ENCODE measurements at places on chromosomes 5 and 9. TPM values are rescaled to one million over a fixed set of nuclear protein-coding genes. Genes with fewer than 3 reads are reported as not detected.

- no peak for DNase-seq
- H3K4me3 ChIP-seq, result no peak overlapping the region
- H3K27ac ChIP-seq, result no peak overlapping the region
- H3K36me3 ChIP-seq, result no peaks in the 10 kb centered on the region
- no peaks in the 10 kb centered on the region for H3K27me3 ChIP-seq
- no peaks in the 10 kb centered on the region for H3K4me1 ChIP-seq
Measured at GRCh38 chr9:101462558-101462957, 27.0 kb upstream of the ALDOB start.

GRCh38 chr9:92639124-92639523 lies 30.8 kb downstream of the IPPK start:
- no peak overlapping the region for H3K27ac ChIP-seq
- H3K27me3 ChIP-seq, result no peaks in the 10 kb centered on the region
- no peak for DNase-seq
- no peaks in the 10 kb centered on the region for H3K36me3 ChIP-seq
- H3K4me3 ChIP-seq, result no peak overlapping the region

DNA sequence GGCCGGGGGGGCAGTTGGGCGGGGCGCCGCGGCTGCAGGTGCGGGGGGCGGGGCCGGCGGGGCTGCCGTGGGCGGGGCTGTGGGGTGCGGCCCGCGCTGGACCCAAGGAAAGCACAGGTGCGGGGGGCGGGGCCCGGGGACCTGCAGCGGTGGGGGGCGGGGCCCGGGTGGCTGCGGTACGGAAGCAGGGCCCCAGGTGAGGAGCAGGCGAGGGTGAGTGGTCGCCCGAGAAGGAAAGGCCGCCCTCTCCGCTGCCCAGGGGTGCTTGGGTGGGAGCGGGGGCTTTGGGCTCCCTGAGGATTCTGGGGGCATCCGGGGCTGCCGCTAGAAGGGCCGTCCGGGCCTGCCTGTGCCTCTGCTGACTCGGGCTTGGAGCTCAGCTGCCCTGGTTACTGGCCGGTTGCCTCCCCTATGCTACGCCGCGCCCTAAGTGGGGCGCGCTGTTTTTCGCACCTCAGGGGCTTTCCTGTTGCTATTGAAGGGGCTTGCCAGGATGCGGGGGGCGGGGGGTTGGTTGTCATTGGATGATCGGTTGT lies 767 bp downstream of the RALGPS1 start:
- no peak overlapping the region for H3K27ac ChIP-seq
- H3K4me3 ChIP-seq, result peak overlapping the region; percentile 81
- H3K36me3 ChIP-seq, result no peaks in the 10 kb centered on the region
- H3K4me1 ChIP-seq, result no peaks in the 10 kb centered on the region
- DNase-seq, result no peak

DNA sequence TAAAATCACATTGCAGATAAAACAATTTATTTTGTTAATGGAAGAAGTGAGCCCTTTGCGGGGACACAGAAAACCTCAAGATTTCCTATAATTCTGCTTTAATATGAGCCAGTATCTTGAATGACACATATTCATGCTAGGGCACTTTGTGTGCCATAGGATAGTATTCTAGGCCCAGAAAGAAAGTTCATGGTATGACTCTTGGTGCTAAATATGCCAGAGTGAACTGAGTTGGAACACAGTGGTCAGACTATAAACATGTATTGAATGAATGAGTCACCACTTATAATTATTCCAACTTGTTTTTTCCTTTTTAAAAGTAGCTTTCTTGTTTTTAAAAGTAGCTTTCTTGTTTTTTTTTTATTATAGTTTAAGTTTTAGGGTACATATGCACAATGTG lies 46.0 kb downstream of the ADAMTS19 start:
- H3K27ac ChIP-seq, result no peak overlapping the region
- no peak for DNase-seq
- no peaks in the 10 kb centered on the region for H3K36me3 ChIP-seq
- no peak overlapping the region for H3K4me3 ChIP-seq

DNA sequence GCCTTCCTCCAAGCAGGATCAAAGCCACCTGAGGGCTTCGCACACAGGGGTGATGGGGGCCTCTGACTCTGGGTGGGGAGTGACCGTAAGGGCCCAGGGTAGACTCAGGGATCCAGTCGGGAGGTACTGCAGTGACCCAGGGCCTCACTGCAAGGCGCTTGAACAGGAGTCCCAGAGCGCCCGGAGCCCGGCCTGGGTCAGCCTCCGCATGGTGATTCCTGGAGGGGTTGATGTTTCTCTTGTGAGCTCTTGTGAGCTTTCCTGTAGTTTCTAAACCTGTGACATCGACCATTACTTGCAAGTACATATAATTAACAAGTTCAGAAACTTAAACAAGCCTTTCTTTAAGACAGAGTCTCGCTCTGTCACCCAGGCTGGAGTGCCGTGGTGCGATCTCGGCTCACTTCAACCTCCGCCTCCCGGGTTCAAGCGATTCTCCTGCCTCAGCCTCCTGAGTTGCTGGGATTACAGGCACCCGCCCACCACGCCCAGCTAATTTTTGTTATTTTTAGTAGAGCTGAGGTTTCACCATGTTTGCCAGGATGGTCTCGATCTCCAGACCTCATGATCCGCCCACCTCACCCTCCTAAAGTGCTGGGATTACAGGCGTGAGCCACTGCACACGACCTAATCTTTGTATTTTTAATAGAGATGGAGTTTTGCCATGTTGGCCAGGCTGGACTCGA lies 19.8 kb downstream of the PTGES start:
- no peaks in the 10 kb centered on the region for H3K4me1 ChIP-seq
- H3K36me3 ChIP-seq, result no peaks in the 10 kb centered on the region
- H3K27me3 ChIP-seq, result peaks cover 23% of the 10 kb centered on the region

DNA sequence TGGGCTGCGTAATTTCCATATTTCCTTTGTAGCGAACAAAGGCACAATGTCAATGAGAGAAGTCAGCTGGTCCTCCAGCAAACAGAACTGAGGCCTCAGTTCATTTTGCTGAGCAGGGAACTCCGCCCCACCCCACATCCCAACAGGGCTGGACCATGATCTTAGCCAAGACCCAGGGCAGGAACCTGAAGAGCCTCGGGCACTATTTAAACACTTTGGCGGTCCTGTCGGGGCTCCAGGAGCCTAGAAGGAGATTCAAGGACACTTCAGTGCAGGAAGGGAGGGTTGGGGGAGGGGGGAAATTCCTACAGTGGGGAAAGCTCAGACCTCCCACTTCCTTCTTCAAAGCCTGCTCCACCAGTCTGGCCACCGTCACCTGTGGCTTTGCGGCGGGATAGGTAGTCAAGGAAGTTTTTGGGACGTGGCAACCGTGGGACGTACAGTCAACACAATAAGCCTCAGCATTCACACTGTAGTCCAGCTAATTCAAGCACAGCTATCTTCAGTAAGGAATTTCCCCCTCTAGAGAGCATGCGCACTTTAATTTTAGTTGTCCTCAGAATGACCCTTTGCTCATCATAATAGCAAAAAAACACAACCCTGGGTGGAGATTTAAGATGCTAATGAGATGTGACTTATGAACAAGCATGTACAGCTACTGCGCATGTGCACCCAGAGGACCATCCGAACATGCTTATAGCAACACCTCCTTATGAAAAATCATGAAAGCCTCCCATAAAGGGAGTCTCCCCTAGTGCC lies 30.9 kb downstream of the S1PR3 start:
- H3K27ac ChIP-seq, result peak overlapping the region; percentile 85
- no peaks in the 10 kb centered on the region for H3K36me3 ChIP-seq
- H3K4me3 ChIP-seq, result no peak overlapping the region
- DNase-seq, result no peak

- H3K4me3 ChIP-seq, result no peak overlapping the region
- H3K27me3 ChIP-seq, result no peaks in the 10 kb centered on the region
- H3K4me1 ChIP-seq, result no peaks in the 10 kb centered on the region
- no peak for DNase-seq
- no peaks in the 10 kb centered on the region for H3K36me3 ChIP-seq
Measured at GRCh38 chr5:74232276-74232675, 408.3 kb downstream of the ENC1 start.

DNA sequence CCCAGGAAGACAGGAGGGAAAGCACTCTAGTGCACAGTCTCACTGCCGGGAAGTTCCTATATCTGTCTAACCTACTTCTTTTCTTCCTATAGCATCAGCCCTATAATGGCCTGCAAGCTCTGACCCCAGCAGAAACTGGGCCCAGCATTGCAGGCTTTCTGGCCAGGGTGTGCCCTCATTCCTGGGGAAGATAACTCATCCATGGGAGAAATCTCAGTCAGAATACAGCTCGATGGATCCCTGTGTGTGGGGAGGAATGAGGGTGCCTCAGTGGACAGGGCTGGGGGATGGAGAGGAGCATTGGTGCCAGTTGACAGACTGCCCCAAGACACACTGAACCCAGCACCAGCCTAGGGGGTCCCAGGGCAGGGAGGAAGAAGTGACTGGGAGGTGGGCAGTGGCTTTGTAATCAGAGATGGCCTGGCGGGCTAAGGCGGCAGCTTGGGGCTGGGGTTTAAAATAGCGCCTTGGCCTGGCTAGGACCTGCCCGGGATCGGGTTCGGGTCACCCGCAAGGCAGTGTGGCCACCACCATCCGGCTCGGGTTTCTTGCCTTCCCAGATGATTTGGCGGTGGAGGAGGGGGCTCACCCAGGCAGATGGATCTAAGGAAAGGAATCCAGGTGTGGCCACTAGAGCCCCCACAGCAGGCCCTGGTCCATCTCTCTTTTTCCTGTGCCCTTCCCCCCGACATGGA lies 7.6 kb upstream of the CXXC5 start:
- H3K27ac ChIP-seq, result peak overlapping the region; percentile 94
- H3K4me3 ChIP-seq, result no peak overlapping the region
- H3K36me3 ChIP-seq, result no peaks in the 10 kb centered on the region
- no peak for DNase-seq
- peaks cover 43% of the 10 kb centered on the region for H3K4me1 ChIP-seq
- no peaks in the 10 kb centered on the region for H3K27me3 ChIP-seq

DNA sequence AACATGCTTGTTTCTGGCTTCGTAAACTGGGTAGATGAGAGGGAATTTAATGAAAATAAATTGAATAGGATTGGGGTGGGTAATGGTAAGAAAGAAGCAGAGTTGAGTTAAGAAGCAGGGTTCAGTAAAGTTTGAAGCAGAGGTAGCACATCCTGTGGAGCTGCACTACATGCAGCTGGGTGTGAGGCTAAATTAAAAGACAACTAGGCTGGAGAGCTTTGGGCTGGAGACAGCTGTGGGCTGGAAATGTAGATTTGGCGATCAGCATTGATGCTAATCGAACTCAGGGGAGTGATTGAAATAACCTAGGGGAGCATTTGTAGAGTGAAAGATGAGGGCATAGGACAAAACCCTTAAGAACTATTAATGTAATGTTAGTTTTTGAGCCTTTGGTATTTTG lies 35.6 kb downstream of the CDC42SE2 start:
- peaks cover 15% of the 10 kb centered on the region for H3K4me1 ChIP-seq
- H3K27me3 ChIP-seq, result no peaks in the 10 kb centered on the region
- no peak overlapping the region for H3K4me3 ChIP-seq
- no peak overlapping the region for H3K27ac ChIP-seq

The SGCD gene
- 17.8 TPM for total RNA-seq

The F12 gene
- total RNA-seq, result not detected

The RECK gene
- total RNA-seq, result 24.1 TPM

The EMB gene
- total RNA-seq, result 6.3 TPM

The TNFSF8 gene
- 8.1 TPM for total RNA-seq

The IFNA21 gene
- total RNA-seq, result not detected

The TIGD6 gene
- 8.3 TPM for total RNA-seq

Measured in tibial nerve (tissue), 4 donors.